ENCODE measurements at places on chromosomes 1 and 21.

DNA sequence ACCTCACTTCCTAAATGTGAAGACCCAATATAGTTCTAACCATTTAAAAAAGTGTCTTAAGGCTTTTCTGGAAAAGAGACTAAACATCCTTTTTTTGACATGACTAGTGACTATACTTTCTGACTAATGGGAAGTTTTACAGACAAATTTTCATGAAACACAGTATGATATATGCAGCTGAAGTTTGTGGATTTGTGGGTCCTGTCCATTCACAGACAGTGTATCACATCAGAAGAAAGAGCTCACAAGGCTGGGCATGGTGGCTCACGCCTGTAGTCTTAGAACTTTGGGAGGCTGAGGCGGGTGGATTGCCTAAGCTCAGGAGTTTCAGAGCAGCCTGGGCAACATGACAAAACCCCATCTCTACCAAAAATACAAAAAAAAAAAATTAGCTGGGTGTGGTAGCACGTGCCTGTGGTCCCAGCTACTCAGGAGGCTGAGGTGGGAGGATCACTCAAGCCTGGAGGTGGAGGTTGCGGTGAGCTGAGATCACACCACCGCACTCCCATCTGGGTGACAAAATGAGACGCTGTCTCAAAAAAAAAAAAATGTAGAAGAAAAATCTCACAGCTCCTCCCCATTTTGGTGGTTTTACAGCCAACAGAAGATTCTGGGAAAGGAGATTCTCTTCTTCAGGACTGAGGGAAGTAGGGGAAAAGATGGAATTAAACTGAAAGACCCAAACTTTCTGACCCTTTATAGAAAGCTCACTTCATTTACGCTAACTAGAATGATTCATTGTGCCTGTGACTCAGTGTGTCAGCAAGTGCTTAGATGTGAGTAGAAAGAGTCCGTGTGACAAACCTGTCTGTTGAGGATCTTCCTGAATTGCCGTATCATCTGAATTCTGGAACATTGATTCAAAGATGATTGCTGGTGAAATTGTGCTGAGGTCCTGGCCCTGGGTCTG is 15.2 kb upstream of the YRDC start:
- no peak for DNase-seq

GRCh38 chr1:10629091-10629815 is 154.5 kb downstream of the PEX14 start:
- DNase-seq: no peak

GRCh38 chr1:200892546-200892945 is 2.2 kb upstream of the INAVA start:
- no peak for DNase-seq

DNA sequence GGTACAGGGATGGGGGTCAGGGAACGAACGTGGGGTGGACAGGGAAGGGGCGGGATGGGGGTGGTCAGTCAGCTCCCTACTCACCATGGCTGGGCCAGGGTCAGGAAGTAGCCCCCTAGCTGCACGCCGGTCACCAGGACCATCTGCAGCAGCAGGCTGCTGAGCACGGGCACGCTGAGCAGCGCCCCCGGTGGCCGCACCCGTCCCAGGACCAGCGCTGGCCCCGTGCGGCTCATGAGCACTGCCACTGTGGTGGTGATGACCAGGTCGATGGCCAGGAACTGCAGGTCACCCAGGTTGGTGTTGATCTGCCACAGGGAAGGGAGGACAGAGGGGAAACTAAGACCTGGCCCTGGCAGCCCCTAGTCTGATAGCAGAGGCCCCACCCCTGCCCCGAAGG is 6.5 kb upstream of the MFAP2 start:
- peak; percentile 75 for DNase-seq

DNA sequence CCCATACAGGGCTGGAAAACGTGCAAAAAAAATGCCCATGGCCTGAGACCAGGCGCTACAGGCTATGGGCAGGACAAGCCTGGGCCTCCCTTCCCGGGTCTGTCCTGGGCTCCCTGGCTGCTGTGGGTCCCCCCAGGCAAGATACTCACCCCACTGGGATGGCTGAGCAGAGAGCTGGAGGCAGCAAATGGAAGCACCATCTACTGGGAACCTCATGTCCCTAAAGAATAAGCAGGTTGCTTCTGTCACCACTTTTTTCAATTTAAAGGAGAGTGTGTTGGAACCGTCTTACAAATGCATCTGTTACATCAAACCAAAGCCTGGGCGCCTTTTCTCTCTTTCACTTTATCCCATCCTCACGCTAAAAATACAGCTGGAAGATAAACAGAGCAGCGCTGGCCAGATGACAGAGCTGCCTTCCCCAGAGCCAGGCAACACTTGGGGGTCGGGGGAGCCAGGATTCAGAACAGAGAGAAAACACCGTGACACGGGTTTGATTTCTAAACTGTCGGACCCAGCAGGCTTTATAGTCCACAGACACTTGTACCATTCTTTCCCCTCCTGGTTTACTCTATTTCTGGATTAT is 262.1 kb upstream of the VAMP3 start:
- no peak for DNase-seq

GRCh38 chr1:243311809-243312208 is 56.0 kb downstream of the SDCCAG8 start:
- DNase-seq: no peak

GRCh38 chr1:3607703-3608065 is 3.6 kb downstream of the MEGF6 start:
- DNase-seq: no peak
